Activated CD8-positive, alpha-beta memory T cell treated with anti-CD3 and anti-CD28 coated beads for 36 hours (primary cell): ENCODE measurements at places on chromosomes 7 and 10. TPM values are rescaled to one million over a fixed set of nuclear protein-coding genes. Genes with fewer than 3 reads are reported as not detected.

PDGFA gene
- 9.9 TPM for total RNA-seq

OR6V1 gene
- not detected for total RNA-seq

TRIM4 gene
- 25.5 TPM for total RNA-seq

JMJD1C gene
- 41.1 TPM for total RNA-seq

NUDT1 gene
- total RNA-seq, result 85.5 TPM

TMEM229A gene
- not detected for total RNA-seq

EIF3A gene
- total RNA-seq, result 175 TPM

MYOZ1 gene
- total RNA-seq, result not detected

EEPD1 gene
- 0.40 TPM for total RNA-seq

SLC13A1 gene
- not detected for total RNA-seq

DRGX gene
- total RNA-seq, result not detected

PON3 gene
- not detected for total RNA-seq
